Heart right ventricle (tissue), 16 donors: ENCODE measurements at places on chromosomes 12 and 14.
A peak's percentile ranks its signal among the peaks of the same experiment; 100 is the strongest.

DNA sequence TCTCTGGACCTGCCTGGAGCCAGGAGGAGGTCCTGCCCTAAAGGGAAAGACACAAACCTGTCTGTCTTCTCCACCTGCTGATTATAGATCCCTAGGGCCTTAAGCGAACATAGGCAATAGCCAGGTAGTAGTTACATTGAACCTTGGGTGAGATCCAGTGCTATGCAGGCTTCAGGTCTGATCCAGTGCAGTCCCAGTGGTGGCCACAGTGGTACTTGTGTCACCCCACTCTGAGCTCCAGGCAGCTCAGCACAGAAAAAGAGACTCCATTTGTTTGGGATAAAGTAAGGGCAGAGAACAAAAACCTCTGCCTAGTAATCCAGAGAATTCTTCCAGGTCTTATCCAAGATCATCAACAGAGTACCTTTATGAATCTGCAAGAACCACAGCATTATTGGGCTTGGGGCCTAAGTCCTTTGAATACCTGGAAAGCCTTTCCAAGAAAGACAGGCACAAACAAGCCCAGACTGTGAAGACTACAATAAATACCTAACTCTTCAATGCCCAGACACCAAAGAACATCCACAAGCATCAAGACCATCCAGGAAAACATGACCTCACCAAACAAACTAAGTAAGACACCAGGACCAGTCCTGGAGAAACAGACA lies 60.4 kb upstream of the KTN1 start:
- no peak for DNase-seq

DNA sequence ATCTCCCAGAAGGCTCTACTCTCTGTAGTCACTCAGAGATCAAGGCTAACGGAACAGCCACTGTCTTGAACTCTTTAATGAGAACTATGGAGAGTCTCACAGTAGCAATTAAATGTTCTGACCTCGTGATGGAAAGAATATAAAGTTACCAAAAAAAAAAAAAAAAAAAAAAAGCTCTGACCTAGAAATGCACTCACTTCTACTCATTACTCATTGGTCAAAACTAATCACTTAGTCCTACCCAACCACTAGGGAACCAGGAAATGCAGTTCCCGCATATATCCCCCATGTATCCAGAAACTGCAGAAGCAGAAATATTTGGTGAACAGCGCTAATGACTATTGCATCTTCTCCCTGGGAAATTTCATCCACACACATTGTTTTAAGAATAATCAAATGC lies 29.5 kb upstream of the C12orf76 start:
- DNase-seq, result no peak

DNA sequence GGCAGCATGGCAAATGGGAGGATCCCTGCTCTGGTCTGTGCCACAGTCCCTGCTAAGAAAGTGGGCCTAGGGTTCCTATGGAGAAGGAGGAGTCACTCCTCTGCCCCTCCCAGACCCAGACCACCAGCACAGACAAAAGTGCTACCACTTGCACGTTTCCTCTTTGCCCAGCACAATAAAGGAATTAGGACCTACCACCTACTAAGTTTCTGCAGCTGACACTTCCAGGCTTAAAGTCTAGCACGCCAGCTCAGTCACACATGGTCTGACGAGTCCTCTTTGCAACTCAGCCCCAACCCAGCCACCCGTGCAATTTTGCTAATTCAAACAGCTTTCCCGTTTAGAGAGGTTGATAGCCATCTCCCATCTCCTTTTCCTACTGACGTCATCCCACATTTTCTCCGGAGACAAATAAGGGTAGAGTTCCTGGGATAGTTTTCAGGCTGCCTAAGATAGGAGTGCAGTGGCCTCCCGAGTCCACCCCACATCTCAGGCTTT lies 66.2 kb upstream of the PTGR2 start:
- DNase-seq, result no peak

DNA sequence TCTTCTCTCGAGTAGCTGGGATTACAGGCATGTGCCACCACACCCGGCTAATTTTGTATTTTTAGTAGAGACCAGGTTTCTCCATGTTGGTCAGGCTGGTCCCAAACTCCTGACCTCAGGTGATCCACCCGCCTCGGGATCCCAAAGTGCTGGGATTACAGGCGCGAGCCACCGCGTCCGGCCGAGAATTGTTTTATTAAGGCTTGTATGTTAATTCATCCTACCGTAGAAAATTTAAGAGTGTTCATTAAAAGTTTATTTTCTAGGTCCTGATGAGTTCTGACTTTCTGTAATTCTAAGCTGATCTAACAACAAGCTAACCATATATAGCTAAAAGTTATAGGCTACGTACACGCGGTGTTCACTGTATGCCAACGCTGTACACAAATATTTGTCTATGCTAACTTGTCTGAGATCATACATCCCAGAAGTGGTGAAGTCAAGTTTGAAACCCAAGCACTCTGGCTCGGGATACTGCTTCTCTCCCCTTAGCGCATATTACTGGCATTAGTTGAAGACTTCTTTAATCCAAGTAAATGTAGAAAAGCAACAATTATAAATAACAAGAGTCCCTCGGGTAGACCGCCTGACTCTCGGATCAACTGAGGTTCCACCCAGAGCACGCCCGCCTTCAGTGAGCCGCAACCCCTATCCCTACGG lies 570 bp upstream of the MRPS35 start:
- no peak for DNase-seq

- DNase-seq, result no peak
Measured at GRCh38 chr14:78725086-78725485, 554.9 kb downstream of the NRXN3 start.

DNA sequence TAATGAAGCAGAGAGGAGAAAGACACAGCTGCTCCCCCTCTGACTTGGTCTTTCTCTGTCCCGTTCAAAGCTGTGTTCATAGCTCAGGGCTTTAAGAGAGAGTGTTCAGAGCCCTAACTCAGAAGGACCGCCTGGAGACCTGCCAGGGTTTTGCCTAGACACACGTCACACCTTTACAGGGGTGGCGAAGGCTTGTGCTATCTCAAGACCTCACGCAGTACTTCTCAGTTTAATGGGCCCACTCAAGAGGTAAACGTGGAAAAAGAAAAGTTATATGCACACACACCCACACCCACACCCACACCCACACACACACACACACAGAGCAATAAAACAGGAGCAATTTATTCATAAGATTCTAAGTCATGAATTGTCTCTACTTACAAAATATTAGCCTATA lies 374.3 kb downstream of the C12orf75 start:
- no peak for DNase-seq

GRCh38 chr12:116714175-116714574 lies 23.7 kb downstream of the SPRING1 start:
- no peak for DNase-seq

- DNase-seq, result no peak
Measured at GRCh38 chr14:93686268-93686667, 102.0 kb downstream of the PRIMA1 start.

DNA sequence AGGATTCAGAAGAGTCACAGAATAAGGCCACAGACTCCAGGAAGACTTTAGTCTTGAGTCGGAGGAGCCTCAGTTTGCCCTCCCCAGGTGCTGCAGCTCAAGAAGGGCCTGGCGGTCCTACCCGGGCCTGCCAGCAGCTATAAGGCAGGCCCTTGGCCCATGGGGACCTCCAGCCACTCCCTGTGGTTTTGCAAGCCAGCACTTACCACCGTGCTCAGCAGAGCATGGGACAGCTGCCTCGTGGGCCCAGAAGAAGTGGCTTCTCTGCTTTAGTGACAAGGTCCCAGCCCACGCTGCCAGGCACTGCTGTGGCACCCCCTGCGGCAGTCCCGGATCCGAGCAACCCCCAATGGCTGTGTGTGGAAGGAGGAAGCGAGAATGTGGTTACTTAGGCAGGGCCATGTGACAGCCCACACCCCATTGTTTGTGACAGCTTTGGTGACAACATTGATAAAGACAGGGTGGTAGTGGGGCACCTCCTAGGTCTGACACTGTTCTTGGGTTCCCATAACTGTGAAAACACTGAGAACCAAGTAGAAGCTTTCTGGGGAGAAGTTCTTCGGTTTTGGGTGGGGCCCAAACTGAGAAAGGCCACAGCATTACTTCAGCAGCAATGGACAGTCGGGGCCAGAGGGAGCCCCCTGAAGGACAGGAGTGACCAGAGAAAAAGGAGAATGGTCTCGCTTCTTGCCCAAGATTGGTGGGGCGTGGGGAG lies at the start of gene SELPLG:
Gene SELPLG (minus strand): TSS at position 361 of the 715 bp plus-strand sequence. CDS start 9,587 bp downstream, outside the sequence.
- peak; percentile 56 for DNase-seq

DNA sequence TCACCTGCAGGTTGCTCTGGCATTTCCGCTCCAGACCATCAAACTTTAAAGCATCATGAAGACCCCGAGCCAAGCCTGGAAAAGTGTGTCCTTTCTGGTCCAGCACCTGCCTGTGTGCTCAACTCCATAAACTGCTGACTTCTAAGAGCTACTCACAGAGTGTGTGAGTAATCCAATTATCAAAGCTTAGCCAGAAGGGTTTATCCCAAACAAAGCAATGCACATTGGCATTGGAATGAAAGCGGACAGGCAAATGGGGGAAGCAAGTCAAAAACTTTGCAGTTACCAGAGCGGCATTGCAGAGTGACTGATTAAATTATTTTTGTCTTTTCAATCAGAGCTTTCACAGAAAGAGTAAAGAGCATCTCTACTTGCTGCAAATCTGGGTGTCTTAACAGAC lies 1262.4 kb upstream of the SEL1L start:
- no peak for DNase-seq

DNA sequence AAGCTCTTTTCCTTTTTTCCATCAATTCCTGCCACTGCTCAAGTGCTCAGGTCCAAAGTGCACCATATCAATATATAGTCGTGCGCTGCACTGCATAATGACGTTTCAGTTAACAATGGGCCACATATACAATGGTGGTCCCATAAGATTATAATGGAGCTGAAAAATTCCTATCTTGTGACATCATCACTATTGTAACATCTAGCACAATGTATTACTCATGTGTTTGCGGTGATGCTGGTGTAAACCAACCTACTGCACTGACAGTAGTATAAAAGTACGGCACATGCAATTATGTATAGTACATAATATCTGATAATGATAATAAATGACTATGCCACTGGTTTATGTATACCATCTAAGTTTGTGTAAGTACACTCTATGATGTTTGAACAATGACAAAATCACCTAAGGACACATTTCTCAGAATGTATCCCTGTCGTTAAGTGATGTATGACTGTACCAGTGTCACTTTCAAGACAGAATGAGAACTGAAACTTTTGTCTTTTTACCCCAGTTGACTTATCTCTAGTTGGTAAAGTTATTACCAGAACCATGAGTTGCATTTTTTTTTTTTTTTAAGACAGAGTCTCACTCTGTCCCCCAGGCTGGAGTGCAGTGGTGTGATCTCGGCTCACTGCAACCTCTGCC lies 53.7 kb upstream of the INSM2 start:
- no peak for DNase-seq

DNA sequence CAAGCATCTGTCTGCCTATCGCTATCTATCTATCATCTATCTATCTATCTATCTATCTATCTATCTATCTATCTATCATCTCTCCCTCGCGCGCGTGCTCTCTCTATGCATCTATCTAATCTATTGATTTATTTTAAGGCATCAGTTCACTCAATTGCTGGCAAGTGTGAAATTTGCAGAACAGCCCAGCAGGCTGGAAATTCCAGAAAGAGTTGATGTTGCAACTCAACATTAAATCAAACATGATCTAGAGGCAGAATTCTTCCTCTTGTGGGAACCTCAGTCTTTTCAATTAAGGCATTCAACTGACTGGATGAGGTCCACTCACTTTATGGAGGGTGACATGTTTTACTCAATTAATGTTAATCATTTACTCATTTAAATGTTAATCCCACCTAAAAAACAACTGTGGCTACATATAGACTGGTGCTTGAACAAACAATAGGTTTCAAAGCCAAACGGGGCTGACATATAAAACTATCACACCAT lies 1210.8 kb downstream of the GALC start:
- no peak for DNase-seq

- DNase-seq, result no peak
Measured at GRCh38 chr12:27467641-27468040, 21.1 kb downstream of the SMCO2 start.

- DNase-seq, result no peak
Measured at GRCh38 chr12:104502217-104502616, 45.5 kb downstream of the CHST11 start.

GRCh38 chr12:30461026-30461615 lies 234.5 kb downstream of the IPO8 start:
- no peak for DNase-seq

GRCh38 chr14:65631040-65631439 lies 218.5 kb downstream of the FUT8 start:
- no peak for DNase-seq
